ENCODE measurements at places on chromosomes 16 and 17.

DNA sequence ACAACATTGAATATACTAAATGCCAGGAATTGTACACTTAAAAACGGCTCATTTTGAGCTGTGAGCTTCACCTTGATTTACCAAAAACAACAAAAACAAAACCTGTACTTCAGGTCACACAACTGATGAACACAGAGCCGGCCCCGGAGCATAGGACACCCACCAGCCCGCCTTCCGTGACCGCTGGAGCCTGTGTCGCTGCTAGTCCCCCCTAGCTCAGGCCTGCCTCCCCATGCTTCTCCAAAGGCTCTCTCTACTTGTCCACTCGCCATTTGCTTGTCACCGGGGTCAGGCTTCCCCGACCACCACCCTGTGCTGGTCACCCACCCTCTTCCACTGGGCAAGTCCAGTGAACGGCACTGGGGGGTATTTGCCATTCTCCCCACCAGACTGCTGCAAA, 113.8 kb upstream of the TNRC6C start:
- DNase-seq, result no peak

GRCh38 chr16:407253-407652, 5.6 kb downstream of the DECR2 start:
- DNase-seq, result no peak

DNA sequence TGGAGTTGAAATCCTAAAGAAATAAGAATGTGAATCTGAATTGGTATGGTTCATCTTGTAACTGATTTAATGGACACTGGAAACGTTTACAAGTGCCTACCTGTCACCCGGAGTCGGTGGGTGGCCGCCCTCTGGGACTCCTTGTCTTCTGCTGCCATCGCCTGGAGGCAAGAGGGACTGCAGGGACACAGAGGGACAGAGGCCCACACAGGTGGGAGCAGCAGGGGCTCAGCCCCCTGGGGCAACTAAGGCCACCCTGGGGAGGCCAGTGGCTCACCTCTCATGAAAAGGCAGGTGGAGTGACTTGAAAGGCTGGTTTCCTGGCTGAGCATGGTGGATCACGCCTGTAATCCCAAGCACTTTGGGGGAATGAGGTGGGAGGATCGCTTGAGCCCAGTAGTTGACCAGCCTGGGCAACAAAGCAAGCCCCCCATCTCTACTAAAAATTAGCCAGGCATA, 23.2 kb downstream of the TMEM92 start:
- peak; percentile 57 for DNase-seq

GRCh38 chr17:81238490-81238814, 403 bp downstream of the TEPSIN start:
- DNase-seq, result no peak

DNA sequence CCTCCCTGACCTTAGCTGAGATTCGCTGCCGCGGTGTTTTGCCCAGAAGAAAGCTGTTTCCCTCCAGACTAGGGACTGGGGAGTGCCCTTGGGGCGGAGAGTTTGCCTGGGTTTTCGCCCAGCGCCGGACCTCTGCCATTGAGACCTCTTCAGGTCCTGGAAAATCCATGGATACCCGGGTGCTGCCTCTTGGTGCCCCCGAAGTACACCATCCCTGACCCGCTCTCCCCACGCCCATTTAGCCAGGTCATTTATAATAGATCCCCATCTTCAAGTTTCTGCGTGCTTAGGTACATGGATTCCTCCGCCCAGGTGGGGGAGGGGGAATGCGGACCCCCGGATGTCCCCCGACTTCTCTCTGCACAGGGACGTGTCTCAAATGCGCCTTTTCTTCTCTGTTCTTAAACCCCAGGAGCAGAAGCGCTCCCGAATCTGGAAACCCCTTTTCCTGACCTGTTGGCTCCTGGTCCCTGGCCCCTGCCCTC, 15.0 kb upstream of the CBX8 start:
- no peak for DNase-seq

DNA sequence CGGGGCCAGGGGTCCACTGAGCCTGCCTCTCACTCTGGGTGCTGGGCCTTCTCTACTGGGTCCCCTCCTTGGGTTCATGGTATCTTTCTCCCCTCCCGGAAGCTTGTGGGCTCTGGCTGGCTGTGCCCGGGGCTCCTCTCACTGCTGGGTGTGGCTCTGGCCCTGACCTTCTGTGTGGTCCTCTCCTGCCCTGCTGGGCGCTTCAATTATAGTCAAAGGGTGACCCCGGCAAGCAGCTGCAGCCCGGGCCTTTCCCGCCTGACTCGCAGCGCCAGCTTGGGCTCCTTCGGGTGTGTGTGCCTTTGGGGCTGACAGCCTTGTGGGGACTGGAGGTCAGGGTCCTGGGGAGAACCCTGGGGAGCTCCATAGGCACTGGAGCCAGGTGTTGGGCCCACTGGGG, 54.2 kb upstream of the PVALEF start:
- no peak for DNase-seq

DNA sequence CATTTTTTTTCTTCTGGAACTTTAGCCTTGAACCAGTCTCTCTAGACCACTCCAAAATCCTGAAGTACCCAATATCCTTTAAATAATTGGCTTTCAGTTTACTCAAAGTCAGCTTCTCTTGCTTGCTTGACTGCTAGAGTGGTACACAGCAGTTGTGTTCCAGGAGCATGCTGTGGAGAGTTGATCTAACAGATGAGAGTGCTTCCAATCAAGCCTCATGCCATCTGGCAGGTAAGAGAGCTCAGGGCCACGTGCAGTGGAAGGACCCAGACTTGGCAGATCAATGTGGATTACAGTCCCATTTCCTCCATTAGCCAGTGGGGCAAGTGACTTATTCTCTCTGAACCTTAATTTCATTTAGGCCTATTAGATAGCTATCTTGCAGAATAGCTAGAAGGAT, 15.7 kb downstream of the CNEP1R1 start:
- DNase-seq, result no peak

DNA sequence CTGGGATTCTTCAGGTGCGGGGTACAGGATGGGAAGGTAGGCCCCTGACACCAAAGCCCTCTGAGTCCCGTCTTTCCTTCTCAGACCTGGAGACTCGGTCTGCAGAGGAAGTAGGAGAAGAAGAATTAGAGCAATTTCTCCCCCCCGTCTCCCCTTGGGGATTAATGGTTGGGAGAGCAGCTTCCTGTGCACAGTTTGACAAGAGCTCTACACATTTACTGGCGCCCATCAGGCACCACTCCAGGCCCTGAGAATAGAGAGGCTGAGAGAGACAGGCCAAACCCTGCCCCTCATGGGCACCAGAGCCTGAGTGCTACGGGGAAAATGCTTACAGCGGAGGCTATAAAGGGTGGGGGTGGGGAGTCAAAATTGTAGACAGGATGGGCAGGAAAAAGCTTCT, 3.5 kb upstream of the C16orf74 start:
- peak; percentile 31 for DNase-seq

DNA sequence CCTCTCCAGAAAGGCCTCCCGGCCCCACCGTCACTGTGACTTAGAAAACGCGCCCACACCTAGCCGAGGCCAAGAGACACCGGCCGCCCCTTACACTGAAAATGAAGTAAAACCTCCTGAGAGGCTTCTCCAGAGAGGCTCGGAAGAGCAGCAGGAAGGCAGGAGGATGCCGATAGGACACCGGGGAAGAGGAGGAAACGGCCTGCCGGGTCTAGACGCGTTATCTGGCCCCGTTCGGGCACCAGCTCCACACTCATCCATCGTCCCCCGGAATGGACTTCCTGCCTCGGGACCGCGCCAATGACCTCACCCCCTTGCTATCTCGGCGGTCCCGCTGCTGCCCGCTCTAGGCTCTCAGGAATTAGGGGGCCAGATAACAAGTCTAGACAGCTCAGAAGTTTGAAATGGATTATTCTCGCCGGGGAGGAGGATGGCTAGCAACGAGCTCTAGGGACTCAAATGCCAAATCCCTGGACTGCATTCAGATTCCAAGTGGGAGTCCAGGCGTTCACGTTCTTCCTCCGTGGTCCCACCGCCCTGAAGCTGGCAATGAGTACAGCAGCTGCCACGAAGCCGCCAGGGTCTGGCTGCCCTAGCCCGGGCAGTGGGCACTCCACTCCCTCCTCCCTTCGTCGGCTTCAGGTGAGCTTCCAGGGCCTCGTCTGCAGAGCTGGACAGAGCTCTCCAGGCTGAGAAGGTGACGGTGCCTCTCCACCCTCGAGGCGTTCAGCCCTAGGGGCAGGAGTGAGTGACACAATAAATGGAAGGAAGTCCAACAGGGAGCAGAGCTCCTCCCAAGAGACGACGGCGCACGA, 350.9 kb downstream of the FOXL1 start:
- peak; percentile 94 for DNase-seq

- no peak for DNase-seq
These were observed 19.2 kb downstream of the WFDC1 start for GRCh38 chr16:84313921-84314320.

DNA sequence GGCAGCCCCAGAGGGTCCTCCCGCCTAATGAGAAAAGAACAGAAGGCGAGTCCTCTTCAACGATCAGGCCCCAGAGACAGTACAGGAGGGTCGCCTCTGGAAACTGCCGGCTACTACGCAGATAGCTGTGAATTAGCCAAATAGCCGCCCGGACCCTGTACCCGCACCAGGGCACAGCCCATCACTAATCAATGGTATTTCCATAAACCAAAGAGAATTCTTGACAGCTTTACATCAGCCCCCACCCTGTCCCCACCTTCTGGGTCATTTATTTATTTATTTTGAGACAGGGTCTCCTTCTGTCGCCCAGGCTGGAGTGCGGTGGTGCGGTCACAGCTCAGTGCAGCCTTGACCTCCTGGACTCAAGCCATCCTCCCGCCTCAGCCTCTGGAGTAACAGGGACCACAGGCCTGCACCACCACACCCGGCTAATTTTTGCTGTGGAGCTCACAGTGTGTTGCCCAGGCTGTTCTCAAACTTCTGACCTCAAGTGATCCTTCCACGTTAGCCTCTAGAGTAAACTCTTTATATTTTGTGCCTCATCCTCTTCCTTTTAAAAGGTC, 805 bp upstream of the CLCN7 start:
- DNase-seq, result no peak

DNA sequence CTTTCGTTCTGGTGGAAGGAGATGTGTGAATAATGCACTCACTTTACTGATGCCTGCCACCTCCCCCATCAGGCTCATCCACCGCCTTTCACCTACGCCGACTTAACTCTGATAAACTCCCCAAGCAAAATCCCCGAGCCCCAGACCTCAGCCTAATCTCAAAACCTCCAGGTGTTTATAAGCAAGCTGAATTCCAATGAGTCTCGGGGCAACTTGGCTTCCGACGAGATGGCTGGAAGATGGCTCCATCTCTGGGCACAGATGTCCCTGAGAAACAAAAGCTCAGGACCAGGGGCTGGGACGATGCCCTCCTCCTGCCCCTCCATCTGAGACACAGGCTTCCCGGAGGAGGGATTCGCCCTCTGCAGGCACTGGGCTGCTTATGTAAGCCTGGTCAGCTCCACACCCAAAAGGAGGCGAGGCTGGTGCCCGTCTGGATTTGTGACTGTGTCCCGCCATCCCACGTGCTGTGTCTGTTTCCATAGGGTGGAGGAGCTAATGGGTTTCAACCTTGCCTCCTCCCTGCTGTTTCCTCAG, 386.4 kb upstream of the TNRC6C start:
- no peak for DNase-seq

DNA sequence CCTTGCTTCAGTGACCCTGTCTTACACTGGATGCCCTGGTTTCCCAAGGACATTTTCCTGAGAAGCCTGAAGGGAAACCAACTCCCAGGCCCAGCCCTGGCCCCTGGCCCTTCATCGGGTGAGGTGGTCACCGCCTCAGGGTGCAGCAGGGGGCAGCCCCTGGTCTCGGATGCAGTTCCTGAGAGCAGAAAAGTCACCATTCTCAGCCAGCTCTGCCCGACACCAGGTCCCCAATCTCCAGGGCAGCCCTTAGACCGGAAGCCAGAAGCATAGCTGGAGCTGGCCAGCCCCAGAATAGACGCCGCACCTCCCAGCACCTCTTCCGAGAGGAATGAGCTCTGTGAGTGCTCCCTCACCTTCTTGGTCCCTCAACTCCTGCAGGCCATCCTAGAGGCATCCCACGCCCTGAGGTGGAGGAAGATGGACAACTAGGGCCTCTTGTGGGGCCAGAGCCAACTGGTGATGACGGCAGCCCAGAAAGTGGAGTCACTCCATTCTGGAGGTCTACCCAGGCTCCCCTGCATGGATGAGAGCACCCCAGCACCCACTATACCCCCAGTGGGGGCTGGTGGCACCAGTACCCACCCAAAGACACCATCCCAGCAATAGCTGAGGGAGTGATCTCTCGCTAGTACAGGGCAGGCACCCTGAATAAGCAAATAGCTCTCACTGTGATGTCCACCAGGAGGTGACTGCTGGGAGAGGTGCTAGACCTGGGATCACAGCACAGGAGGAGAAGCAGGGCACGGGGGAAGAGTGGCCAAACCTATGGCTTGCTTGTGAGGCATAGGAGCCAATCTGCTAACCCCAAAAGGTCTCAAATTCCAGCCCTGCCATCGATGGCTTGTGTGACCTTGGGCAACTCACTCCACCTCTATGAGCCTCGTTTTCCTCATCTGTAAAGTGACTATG, 56.2 kb downstream of the TK2 start:
- DNase-seq, result no peak

DNA sequence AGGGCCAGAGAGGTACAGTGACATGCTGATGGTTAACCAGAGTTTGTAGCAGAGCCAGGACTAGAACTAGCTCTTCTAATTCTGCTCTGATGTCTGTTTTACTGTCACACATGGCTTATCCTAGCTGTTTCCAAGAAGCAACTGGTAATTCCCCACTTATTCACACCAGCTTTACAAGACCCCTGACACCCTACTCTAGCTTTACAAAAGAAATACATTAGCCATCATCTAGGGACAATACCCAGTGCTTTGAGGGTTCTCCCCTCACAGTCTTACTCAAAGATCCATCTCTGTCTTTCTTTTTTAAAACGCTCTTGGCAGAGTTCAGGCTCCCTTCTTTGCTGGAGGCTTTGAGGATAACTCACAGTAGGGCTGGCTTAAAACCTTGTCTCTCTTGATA, 197.3 kb upstream of the PMFBP1 start:
- no peak for DNase-seq

All from fibroblast of skin of scalp (primary cell).